ELF-1 (cell line): ENCODE measurements at places on chromosomes 3 and 15.

DNA sequence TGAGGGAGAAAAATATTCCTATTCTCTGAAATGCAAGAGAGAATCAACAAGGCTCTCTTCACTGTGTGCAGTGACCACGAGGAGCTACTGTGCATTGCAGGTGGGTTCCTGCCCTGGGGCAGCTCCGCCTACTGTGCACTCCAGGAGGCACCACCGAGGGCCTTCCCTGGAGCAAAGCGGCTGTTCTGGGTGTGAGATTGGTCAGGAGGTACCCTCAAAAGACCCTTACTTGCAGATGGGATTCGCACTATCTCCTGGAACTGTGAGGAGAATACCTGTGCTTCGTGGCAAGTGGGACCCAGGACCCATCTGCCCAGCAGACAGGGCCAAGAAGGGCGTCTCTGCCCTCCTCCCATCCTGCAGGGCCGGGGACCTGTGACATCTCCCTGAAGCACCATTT is 68.9 kb downstream of the CYFIP1 start:
- DNase-seq, result no peak

GRCh38 chr3:38153221-38153620 is 12.1 kb upstream of the OXSR1 start:
- DNase-seq, result no peak

- DNase-seq, result no peak
Measured at GRCh38 chr3:14406336-14406735, 3.9 kb downstream of the SLC6A6 start.

DNA sequence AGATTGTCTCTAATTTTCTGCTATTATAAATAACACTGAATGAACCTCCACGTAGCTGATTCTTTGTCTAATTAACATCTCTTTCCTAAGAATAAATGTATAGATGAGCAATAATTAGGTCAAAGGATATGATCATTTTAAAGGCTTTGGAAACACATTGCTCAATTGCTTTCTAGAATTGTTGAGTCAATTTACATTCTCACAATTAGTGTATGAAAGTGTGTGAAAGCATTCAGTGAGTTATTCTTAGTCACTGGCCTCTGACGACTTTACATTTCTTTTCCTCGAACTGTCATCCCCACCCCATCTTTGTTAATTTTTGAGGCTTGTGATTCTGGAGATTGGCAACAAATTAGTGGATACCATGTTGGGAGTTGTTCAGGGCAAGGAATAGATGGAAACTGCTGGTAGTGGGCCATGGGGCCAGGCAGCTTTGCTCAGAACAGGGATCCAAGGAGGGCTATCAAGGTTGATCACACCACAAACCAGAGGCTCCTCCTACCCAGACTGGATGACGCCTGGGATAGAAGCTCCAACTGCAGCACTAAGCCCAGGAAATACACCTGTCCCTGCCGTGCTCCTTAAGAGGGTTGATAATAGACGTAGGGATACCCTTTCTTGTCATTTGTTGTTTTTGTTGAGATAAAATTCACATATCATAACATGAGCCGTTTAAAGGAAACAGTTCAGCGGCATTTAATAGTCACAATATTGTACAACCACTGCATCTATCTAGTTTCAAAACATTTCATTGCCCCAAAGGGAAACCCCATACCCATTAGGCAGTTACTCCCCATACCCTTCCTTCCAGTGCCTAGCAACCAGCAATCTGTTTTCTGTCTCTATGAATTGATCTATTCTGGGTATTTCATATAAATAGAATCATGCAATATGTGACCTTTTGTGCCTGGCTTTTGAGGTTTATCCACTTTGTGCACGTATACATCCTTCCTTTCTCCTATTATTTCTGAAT is 27.9 kb downstream of the EIF1B start:
- DNase-seq, result no peak

- DNase-seq, result no peak
Measured at GRCh38 chr15:80599359-80599758, 95.8 kb upstream of the ABHD17C start.

- no peak for DNase-seq
Measured at GRCh38 chr15:25931851-25932250, 68.7 kb upstream of the ATP10A start.

DNA sequence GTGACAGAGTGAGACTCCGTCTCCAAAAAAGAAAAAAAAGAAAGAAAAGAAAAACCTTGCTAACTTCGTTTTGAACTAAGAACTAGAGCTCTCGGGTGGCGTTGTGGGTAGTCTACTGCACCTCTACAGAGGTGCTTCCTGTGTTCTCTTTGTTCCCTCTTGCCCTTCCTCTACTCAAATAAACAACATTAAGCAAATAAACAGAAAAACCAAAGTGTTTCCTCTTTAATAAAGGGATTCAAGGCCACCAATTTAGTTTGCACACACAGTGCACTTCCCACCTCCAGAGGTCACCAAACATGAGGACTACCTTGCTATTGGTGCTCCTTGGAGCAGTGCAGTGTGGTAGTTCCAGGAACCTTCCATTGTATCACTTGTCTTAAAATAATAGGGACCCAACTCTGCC is 354.2 kb upstream of the TBL1XR1 start:
- no peak for DNase-seq

GRCh38 chr3:72127844-72128243 is 342.9 kb upstream of the PROK2 start:
- no peak for DNase-seq

DNA sequence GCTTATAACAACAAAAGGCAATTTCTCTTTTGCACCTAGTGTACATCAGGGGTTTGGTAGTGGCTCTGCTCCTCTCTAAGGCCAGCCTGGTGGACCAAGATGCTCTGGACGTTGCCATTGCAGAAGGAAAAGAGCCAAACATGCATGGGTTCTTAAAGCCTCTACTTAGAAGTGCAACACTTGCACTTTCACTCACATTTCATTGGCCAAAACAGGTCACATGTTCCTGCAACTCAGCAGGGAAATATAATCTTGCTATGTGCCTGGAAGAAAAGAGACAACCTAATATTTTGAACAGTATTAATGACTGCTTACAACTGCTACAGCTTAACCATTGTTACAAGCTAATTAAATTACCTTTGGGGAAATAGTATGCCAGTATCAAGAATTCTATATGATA is 182.9 kb downstream of the IL5RA start:
- DNase-seq, result no peak

GRCh38 chr15:32790352-32790999 is 72.7 kb downstream of the GREM1 start:
- no peak for DNase-seq

DNA sequence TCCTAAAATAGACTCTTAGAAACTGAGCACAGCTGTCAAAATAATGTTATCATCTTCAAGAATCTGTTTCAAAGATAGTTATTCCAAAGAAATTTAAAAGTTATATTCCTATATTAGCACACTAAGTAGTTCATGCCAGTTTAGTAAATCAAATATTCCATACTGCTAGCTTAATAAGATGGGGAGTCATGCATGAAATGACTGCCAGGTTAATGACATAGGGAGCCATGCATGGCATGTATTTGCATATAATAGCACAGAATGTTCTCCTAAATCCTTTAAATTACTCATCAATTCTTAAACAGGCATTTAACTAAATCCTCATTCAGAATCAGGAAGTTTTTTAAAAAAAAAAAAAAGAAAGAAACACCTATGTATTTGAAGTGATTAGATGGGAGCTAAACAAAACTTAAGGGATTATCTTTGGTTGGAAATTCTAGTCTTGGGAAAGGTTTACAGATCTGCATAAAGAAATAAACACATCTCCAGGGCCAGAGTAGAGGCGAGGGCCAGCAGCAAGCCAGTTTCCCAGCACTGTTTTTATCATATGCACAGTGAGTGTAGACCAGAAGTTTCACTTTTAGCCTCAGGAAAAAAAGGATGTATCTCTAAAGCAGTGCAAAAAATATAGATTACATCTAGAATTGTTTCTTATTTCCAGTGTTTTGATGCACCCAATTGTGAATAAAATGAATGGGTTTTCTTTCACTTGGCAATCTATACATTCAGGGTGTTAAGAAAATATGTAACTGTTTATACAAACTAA is 366.4 kb upstream of the AGTR1 start:
- no peak for DNase-seq

- no peak for DNase-seq
Measured at GRCh38 chr15:40796512-40796911, 10.4 kb upstream of the ZFYVE19 start.

- peak; percentile 75 for DNase-seq
Measured at GRCh38 chr15:57364282-57365007, 11.9 kb upstream of the CGNL1 start.

- DNase-seq, result peak; percentile 44
Measured at GRCh38 chr15:70066447-70066846, 31.3 kb downstream of the TLE3 start.

DNA sequence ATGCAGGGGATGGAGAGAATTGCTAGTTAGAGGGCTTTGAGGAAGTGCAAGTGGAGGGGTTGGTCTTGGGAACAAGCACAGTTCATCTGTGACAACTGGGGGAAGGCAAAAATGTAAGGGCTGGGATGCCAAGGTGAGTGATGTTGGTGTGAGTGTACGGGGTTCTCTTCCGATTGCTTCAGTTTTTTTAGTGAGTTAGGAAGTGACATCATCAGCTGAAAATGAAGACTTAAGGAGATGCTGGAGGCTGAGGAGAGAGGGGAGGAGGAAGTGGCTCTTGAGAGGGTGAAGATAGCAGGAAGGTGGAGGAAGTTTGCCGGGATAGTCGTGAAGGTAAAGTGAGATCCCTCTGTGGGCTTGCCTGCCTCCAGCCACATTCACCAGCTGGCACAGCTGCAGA is 12.7 kb downstream of the TICRR start:
- DNase-seq, result no peak

- DNase-seq, result no peak
Measured at GRCh38 chr15:25742041-25742730, 120.9 kb downstream of the ATP10A start.

- no peak for DNase-seq
Measured at GRCh38 chr15:67126551-67127330, 61.3 kb downstream of the SMAD3 start.

DNA sequence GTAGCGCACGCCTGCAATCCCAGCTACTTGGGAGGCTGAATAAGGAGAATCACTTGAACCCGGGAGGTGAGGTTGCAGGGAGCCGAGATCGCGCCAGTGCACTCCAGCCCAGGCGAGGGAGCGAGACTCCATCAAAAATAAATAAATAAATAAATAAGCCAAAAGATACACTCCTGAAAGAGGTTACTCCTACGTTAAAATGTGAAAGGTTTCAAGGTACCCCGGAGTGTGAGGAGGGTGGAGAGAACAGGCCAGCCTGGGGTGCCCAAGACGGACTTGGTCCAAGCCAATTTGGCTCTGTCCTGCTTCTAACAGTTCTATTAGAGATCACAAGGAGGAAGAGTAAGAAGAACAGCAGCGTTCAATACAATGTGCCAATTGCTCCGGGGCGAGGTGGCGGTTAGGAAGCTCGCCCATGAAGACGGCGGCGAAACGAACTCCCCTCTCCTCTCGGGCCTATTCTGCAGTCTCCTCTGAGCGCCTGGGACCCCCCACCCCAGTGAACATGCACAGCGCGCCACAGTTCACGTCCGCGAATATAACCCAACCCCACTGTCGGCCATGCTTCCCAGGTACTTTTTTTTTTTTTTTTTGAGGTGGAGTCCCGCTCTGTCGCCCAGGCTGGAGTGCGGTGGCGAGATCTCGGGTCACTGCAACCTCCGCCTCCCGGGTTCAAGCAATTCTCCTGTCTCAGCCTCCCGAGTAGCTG is 942 bp downstream of the ELP6 start:
- peak; percentile 47 for DNase-seq

GRCh38 chr3:184440151-184440550 is 60.3 kb downstream of the CHRD start:
- no peak for DNase-seq

GRCh38 chr15:90829942-90830440 is 38.4 kb upstream of the FURIN start:
- no peak for DNase-seq

GRCh38 chr15:69789648-69790393 is 307.9 kb downstream of the TLE3 start:
- no peak for DNase-seq

DNA sequence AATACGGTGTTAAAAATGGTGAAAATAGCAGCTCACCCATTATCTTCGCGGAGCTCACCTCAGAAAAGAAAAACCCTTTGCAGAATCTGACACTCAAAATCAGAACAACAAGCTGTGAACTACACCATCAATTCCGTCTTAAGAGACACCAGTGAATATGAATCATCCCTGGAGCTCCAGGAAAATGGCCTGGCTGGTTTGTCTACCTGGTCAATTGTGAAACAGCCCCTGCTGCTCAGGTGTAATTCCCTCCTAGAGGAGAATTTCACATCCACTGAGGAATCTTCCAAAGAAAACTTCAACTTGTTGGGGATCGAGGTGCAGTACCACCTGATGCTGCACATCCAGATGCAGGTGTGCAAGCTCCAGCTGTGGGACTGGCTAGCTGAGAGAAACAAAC is 3.0 kb upstream of the XRN1 start:
- no peak for DNase-seq

DNA sequence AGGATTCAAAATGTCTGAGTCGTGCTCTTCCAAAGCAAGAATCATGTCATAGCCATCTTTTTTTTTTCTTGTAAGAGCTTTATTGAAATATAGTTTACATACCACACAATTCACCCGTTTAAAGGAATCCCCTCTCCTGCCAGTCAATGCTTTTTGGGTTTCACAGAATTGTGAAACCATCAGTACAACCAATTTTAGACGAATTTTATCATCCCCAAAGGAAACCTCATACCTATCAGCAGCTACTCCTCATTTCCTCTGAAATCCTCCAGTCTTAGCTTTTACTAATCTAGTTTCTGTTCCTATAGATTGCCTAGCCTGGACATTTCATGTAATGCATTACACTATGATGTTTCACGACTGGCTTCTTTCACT is 39.6 kb downstream of the ADIPOQ start:
- no peak for DNase-seq

DNA sequence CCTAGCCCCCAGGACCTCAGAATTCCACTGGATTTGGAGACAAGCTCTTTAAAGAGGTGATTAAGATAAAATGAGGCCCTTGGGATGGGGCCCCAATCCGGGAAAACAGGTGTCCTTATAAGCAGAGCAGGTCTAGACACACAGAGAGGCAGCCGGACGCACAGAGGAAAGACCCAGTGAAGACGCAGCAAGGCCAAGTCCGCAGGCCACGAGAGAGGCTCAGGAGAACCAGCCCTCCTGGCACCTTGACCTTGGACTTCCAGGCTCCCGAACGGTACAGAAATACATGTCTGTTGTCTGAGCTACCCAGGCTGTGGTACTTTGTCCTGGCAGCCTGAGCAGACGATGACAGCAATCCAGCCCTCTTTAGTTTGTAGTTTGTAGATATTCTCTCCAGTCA is 324.5 kb downstream of the OCA2 start:
- DNase-seq, result no peak

DNA sequence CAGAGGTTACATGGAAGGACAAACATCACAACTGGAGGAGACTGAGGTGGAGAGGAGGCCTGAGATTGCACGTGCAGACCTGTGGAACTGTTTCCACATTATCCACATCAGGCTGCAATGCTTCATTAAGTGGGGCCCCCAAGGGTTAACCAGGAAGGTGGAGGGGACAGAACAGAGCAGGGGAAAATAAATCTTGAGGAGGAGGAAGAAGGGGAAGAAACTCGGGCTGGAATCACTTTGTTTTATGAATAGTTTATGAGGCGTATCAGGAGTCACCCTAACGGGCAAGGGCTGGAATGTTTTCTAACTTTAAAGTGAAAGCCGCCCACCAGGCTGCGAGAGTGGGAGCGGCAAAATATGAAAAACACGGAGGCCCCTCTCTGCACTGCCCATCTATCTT is 154.9 kb downstream of the WNT5A start:
- DNase-seq, result no peak

GRCh38 chr3:94794563-94794962 is 731.7 kb downstream of the NSUN3 start:
- DNase-seq, result no peak
